ENCODE measurements at places on chromosomes 5 and 9.

GRCh38 chr5:67115246-67115645 is 81.4 kb downstream of the CD180 start:
- no peak for DNase-seq

DNA sequence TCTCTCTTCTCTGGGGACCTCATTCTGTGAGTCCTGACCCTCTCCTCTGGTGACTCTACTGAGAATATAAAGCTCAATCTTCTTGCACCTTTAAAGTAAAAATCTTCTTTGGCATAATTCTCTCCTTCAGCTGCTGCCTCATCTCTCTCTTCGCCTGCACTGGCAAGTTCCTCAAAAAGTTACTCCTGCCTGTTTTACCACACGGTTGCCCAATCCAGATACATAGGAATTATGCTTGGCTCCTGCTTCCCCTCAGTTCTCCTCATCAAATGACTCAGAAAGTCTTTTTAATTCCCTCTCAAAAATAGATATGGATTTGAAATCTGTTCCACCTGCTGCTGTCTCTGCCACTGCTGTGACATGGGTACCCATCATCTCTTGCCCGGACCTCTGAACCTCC is 14.4 kb upstream of the HRCT1 start:
- DNase-seq: no peak

DNA sequence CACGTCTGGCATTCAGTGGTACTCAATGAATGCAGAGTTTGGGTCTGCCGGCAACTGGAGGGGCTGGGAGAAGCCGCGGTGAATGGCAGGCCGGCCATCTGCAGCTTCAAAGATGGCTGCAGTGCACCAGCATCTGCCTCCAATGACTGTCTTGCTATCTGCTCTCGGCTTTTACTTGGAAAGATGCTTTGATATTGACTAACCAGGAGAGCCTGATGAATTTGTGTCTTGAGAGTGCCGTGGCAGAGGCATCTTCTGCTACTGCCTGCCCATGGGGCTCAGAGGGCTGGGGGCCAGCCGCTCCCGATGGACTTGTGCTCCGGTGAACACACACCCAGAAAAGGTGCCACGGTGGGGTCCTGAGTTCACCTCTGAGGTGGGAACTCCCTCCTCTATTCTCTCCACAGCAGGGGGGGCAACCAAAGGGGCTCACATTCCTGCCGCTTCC is 164.5 kb downstream of the COL23A1 start:
- no peak for DNase-seq

GRCh38 chr5:134100283-134101091 is 14.0 kb upstream of the TCF7 start:
- no peak for DNase-seq

DNA sequence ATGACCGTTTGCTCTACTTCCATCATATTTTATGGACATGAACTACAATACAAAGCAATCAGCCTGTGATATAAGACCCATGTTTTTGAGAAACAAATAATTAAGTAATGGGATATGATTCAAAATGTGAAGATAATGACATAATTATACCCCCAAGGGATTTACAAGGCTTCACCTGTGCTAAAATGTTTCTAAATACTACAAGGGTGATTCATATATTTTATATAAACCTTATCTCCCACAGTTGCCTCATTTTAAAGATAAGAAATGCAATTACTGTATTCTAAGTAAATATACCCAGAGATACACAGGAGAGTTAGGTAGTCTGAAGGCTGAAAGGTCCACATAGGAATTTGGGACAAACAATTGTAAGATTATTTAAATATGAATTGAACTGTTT is 662.0 kb upstream of the CHD1 start:
- no peak for DNase-seq

DNA sequence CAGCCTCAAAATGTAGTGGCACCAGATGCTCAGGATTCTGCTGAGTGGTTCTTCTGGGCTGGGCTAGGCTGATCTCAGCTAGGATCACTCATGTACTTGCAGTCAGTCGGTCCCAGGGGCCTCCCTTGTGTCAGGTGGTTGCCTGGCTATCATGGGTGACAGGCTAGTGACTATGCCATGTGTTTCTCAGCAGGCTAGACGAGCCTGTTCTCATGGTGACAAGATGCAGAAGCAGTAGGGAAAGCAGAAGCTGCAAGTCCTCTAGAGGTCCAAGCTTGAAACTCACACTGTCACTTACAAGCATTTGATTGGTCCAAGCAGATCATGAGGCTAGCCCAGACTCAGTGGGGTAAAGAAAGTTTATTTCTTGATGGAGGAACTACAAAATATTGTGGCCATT is 15.2 kb upstream of the KCNMB1 start:
- DNase-seq: no peak

- no peak for DNase-seq
Measured at GRCh38 chr5:14587150-14587549, 5.6 kb downstream of the OTULINL start.

DNA sequence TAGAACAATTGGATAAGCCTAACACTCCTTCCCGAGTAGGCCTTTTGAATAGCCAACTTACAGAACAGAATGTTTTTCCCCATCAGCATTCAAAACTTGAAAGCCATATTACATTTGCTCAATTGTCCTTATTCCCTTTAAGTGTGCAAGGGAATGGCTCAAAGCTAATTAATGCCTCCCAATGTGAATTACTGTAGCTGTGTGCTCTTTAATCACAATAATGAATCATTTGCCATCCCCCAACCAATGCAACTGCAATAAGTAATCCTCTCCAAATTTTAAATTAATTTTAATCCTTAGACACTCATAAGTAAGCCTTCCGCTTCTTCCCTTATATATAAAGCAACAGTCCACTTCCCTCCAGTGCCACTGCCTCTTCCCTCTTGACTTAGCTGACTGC is 115.9 kb downstream of the DROSHA start:
- no peak for DNase-seq

- no peak for DNase-seq
Measured at GRCh38 chr9:71552480-71552879, 215.8 kb downstream of the CEMIP2 start.

DNA sequence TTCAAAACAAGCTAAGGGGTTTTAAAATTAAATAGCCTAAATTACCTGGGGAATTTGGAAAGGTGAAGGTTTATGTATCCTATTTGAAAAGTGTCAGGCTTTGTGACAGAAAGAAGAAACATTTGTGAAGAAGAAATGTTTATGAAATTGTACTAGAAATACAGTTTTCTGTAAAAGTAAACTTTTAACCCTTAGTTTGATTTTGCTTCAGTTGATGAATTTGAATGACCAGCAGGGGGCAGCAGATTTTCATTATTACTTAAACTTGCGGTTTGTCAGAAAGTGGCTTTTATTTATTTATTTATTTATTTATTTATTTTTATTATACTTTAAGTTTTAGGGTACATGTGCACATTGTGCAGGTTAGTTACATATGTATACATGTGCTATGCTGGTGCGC is 58.1 kb downstream of the NNT start:
- DNase-seq: no peak

- no peak for DNase-seq
Measured at GRCh38 chr5:67267512-67268216, 71.1 kb upstream of the CD180 start.

DNA sequence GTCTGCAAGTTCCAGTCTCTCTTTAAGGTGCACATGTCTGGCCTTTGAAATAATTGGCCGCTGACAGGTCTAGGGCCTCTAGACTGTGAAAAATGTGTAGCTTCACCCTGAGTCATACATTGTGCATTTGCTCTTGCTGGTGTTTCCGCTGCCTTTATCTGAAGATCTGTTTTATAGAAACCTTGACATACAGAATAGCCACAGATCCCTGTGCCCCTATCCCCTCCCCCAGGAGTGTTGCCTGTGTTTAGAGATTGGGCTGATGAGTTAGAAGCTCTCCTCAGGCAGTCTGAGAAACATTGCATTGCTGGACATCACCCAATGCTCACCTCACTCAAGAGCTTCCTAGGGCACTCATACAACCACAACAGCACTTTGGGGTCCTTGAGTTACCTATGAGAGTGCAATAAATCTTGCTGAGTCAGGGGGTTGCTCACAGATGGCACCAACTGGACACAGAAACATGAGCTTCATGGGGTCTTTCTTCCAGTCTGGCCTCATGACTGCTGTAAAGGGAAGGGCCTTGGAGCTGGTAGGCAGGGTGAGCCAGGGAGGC is 3.8 kb upstream of the ZNF782 start:
- DNase-seq: peak; percentile 72

DNA sequence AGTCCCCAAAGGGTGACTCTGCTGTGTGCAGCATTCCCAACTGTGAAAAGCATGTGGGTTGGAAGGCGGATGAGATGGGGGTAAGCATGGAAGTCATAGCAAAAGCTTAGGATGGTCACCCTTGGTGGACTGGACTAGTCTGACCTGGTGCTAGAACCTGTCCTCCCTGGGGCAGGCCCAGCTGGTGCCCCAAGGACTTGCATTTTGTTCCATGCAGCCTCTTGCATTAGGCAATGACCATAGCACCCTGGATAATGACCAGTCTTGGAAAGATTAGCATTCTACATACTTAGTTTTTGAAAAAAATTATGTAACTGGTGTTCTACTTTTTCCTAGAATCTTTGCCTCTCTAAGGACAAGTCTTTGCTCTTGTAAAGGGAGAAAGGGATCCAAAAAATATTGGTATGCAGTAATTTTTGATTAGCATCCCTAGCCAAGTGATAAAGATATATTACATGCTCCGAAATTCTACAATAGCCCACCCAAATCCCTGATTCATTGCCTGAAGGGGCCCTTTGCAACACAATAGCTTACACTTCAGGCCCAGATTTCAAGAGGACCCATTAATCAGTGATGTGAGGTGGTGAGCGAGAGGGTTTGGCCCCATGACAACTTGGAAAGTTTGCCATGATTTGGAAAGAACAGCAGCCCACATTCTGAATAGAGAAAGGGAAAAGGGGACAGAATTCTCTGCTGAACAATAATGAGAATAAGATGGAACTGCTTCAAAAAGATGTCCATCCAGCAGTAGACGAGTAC is 93.3 kb upstream of the CD180 start:
- DNase-seq: no peak

GRCh38 chr5:98813755-98814154 is 40.3 kb downstream of the RGMB start:
- DNase-seq: no peak

DNA sequence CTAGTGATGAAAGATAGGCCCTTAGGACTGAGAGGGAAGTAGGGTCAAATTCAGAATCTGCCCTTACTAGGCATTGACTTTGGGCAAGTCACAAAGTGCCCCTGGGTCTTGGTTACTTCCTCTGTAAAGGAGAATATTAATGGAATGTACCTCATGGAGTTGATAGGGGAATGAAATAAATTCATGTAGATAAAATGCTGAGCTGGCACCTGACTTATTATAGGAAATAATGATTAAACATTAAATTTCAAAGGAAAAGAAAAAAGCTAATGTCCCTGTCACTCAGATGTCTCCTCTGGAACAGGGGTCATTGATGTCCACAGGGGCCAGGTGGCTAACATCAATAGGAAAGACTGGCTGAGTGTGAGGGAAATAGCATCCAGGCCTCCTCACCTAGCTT is 321.4 kb downstream of the TRIM32 start:
- DNase-seq: no peak

- DNase-seq: no peak
Measured at GRCh38 chr5:141172381-141173204, at the start of gene PCDHB7. Gene PCDHB7, plus strand, starts transcription at chr5:141172644. Its CDS starts 192 bp downstream, at chr5:141172836.

DNA sequence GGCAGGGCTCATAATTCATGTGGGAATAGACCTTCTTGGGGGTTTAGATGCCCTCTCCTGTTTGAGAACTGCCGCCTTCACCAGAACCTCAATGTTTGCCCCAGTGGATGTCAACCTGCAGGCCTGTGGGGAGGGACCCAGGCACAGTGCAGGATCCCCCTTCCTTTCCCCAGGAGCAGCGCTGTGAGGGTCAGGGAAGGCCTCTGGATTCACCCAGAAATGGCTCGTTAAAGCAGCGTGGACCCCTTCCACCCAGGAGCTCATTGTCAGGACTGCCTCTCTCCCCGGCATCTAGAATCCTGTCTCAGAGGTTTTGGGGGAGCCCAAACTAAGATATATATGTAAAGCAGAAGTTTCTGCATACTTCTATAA is 188.3 kb downstream of the GADD45G start:
- DNase-seq: no peak

DNA sequence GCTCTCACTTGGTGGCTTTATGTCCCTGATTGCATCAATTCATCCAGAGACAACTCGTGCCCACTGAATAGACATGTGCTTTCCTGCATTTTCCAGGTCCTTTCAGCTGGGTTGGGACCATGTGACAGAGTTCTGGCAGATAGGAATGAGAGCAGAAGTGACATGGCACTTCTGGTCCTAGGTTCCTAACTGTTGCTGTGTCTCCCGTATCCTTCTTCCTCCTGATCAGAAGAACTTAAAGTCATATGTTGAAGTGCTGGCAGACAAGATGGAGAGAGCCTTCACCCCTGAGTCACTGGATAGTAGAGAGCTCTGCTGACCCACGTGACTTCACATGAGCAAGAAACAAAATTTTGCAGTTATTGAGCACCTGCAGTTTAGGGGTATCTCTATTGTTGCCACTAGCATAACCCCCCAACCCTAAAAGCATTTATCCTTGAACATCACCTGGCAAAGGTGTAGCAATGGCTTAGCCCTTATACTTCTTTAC is 80.0 kb downstream of the NREP start:
- no peak for DNase-seq

GRCh38 chr5:37662789-37663485 is 176.9 kb downstream of the GDNF start:
- no peak for DNase-seq

DNA sequence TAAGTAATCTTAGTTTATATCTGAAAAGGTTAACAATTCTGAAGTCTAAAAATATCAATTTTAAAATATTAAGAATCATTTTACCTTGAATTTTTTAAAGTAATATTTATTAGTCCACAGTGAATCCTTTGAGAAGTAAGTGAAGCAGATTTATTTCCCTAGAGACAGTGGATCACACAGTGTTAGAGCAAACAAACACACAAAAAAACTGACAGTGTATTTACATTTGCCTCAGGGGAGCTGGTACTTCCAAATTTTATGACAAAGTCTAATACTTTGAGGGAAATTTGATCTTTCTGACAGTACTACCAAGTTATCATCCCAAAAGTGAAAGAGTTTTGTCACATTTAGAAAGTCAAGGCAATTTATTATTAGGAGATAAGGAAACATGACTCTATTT is 1750.6 kb upstream of the CDH9 start:
- no peak for DNase-seq

DNA sequence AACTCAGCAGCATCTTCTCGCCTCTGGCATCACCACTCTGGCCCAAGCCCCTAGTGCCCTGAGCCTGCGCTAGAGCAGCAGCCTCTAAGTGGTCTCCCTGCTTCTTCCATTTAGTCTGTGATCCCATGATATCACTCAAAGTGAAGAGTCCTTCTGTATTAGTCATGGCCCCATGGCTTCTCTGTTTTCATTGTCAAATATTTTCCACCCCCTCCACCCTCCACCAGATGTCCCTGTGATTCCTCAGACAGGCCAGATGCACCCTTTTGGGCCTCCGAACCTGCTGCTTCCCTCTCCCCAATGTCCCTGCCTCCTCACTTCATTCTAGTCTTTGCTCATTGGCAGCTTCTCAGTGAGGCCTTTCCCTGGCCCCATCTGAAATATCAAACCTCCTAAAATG is 299.2 kb downstream of the SPOCK1 start:
- no peak for DNase-seq
